ENCODE measurements at places on chromosomes 5 and 9.

- no peak for DNase-seq
Measured at GRCh38 chr9:125749287-125749935, 2.2 kb downstream of the PBX3 start.

GRCh38 chr5:137269274-137269673, 229.9 kb downstream of the SPOCK1 start:
- DNase-seq: no peak

DNA sequence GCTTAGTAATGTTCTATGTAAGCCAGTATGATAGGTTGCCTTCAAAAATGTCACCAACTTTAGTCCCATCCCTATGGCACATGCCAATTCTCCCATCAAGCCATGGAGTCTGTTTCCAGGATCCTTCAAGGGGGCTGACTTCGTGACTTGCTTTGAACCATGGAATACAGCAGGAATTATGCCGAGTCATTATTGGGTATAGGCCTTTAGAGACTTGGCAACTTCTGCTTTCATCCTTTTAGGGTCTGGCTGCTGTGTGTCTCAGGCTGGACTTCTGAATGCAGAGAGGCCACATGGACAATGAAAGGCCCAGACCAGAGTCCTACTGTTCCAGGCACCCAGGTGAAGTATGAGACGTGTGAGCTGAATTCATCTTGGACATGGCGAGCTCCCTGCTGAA, 109.8 kb downstream of the DENND1A start:
- no peak for DNase-seq

- no peak for DNase-seq
Measured at GRCh38 chr5:36667824-36668223, 61.4 kb downstream of the SLC1A3 start.

- no peak for DNase-seq
Measured at GRCh38 chr9:116087246-116087645, 66.3 kb upstream of the PAPPA start.

Data from hepatic stellate cell (primary cell).